ENCODE measurements at places on chromosomes 11 and 22. TPM values are rescaled to one million over a fixed set of nuclear protein-coding genes. Genes with fewer than 3 reads are reported as not detected.

DNA sequence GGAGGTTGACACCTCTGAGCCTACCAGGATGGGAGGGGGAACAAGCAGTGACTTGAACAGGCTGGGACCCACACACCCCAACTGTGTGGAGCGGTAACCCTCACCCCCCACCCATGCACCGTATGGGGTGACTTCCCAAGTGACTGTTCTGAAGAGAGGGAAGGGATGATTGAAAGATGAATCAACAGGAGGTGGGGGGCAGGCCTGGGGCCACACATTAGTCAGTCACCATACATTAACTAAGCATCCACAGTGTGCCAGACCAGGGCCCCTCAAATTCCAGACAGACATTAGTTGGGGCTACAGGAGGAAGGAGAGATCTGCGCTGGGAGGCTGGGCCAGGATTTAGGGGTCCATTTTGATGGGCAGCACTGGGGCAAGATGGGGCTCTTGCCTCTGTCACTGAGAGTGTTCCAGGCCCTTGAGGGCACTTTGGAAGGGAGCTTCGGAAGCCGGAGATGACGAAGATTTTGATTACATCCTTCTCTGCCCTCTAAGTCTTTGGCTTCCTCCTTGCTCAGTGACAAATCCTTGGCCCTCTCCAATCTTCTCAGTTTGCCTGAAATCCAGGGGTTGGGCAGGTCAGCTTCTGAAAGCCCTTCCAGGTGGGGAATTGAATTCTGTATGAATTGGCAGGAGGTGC, 966 bp downstream of the SMTN start:
- DNase-seq, result no peak

OR6A2 gene
- 0.33 TPM for total RNA-seq

DNA sequence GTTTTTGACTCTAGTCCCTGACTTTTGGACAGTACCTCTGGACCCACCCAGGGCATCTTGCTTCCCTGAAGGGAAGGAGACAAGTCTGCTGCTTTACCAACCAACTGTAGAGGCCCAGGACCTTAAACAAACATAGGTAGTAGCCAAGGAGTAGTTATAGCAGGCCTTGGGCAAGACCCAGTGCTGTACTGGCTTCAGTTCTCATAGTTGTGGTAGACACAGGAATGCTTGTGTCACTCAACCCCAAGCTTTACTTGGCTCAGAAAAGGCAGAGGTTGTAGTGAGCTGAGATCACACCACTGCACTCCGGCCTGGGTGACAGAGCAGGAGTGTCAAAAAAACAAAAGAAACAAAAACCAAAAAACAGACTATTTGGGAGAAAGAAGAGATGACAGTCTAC, 21.3 kb upstream of the OR52M1 start:
- DNase-seq, result no peak

GRCh38 chr22:29700206-29700899, 19.4 kb upstream of the CABP7 start:
- no peak for DNase-seq

- DNase-seq, result no peak
Measured at GRCh38 chr11:86800960-86801272, 574 bp downstream of the PRSS23 start.

GRCh38 chr22:42324990-42325710, 54.7 kb upstream of the TCF20 start:
- no peak for DNase-seq

- DNase-seq, result no peak
Measured at GRCh38 chr11:97963528-97964331, 1057.0 kb upstream of the CNTN5 start.

DNA sequence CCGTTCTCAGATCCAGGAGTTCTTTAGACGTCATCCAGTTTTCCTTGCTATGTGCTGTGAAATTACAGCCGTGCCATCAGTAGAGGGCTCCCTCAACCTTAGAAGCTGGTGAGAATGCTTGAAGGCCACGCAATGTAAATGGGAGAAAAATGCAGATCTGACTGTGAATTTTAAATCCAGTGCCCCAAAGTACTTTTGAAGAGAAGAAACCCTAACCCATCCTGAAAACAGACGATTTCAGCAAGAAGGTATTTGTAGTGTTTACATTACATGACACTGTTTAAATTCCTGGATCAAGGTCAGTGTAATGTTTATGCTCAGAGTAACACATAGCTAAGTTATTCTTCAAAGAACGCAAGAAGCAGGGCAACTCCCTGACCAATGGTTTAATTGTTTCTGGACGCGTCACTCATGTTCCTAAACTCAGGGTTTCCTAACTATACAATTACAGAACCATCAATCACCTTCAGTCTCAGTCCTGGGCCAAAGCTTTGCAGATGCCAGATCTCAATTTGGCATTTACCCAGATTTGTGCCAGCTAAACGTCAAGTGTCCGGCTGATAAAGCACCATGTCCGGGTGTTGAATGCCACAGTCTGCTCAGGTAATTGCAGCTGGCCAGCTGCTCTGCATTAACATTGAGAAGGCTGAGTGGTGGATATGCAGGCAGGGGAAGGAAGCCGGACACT, 38.2 kb downstream of the ADAMTS8 start:
- DNase-seq, result no peak

- no peak for DNase-seq
Measured at GRCh38 chr11:66046901-66047300, 2.1 kb downstream of the GAL3ST3 start.

DNA sequence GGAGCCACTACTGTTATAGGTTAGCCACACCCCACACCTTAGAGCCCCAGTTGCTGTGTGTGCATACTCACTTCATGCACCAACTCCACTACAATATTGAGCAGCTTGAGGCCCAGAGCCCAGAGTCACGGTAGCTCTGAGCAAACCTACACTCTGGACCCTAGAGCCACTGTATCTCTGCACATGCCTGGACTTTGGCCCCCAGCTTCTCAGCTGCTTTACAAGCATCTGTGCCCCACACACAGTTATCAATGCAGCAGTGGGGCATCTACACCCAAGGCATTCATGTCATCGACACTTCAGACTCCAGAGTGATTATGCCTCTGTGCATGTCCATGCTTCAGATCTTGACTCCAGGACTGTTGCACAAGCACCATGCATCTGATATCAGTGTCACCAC, 2.3 kb upstream of the OR5B12 start:
- DNase-seq, result peak; percentile 35

SLCO2B1 gene
- 95.3 TPM for total RNA-seq

GRCh38 chr11:70594606-70595005, 196.3 kb downstream of the CTTN start:
- no peak for DNase-seq

ADAMTS15 gene
- total RNA-seq, result 6.3 TPM

DNA sequence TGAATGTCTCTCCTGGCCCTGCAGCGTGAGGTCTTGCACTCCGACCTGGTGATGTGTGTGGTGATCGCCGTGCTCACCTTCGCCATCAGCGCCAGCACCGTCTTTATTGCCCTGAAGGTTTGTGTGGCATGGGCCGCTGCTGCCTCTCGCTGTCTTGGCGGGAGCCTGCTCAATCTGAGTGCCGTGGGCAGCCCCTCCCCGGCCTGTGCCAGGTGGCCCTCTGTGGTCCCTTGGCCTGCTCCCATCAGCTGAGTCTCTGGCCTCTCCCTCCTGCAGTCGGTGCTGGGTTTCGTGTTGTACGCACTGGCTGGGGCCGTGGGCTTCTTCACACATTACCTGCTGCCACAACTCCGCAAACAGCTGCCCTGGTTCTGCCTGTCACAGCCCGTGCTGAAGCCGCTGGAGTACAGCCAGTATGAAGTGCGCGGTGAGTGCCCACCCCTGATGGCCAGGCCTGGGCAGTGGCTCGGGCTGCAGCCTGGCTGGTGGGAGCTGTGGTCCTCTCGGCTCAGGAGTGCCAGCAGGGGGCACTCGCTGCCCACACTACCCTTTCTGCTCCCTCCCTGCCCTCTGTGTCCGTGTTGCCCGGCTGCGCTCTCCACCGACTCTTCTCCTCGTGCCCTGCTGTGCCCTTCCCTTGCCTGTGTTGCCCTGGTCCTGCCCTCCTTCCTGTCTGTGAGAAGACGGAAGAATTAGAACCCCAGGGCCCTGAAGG, 10.2 kb downstream of the PCNX3 start:
- DNase-seq, result peak; percentile 91

DNA sequence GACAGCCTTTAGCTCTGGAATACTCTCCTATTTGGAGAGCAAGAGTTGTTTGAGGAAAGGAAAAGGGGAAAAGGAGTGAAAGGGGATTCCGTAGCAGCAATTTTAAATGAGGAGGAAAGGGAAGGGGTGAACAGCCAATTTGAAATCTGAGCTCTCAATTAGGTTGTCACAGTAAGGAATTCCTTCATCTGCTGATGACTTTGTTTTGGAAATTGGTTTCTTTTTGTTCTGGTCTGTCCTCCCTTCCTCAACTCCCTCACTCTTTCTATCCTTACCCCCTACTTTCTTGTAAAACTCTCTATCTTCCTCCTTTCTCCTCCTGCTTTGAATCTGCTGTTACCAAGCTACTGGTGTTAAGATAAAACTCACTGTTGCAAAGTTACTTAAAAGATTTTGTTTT, 1155.6 kb downstream of the DLG2 start:
- DNase-seq, result no peak

GRCh38 chr11:113838005-113838404, 37.4 kb downstream of the USP28 start:
- no peak for DNase-seq

GRCh38 chr11:8701891-8702597, 19.5 kb downstream of the RPL27A start:
- peak; percentile 56 for DNase-seq

DNA sequence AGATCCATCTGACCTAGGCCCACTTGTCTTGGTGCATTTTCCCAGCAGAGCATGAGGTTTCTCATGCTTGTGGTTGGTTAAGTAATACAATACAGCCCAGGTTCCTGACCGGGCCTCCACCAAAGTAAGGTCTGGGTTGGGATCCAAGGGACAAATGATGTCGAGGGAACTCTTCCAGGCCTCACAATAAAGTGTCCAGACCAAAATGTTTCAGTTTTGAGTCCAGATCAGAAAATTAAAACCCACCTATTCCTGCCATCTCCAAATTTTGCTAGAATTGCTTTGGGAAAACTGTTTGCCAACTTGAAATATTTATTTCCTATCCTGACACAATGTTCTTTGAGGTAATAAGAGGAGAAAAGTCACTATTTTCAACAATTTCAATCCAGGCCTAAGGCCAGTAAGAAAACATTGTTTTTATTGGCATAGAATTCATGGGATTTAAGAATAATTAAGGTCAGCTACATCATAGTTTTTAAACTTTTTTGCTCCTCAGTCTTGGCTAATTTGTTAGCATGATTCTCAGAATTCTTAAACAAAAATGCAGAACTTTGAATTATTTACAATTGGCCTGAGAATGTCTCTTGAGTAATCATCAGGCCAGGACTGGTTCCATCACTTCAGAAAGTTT, 51.4 kb downstream of the ME3 start:
- DNase-seq, result no peak

- no peak for DNase-seq
Measured at GRCh38 chr11:132658004-132658403, 874.3 kb downstream of the OPCML start.

- no peak for DNase-seq
Measured at GRCh38 chr22:22886546-22886945, 1.1 kb upstream of the IGLL5 start.

DERL3 gene
- total RNA-seq, result 0.95 TPM

DNA sequence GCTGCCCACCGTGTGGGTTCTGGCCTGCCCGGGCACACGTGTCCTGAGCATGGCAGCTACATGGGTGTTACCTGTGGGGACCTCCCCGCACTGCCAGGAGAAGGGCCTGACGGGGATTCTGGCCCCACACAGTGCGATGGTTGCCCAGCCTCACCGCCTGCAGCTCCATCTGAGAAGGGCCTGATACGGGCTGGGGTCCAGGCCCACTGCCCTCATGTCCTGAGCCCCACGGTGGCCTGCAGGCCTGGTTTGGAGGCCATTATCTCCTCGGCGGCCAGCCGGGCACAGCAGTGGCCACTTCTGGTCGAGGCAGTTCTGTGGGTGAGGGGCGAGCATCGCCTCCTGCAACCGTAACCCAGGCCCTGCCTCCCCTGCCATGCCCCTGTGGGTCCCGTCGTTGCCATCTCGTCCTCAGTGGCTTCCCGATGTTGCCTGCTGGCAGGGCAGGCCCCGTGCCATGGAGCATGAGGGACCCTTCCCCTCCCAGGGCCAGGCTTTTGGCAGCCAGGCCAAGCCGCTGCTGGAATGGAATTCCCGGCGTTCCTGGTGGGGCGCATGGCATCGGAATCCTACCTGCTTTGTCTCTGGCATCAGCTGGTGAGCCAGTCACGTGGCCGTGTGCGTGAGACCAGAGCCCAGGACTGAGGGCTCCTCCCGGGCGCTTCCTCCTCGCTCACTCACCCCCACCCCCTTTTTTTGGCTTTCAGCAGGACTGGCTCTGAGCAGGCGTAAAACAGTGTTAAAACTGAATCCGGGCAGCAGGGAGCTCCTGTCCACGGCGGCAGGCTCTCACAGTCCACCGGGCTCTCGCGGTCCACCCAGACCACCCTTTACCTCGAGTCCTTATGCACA, 71.9 kb upstream of the PPARA start:
- DNase-seq, result peak; percentile 89

GRCh38 chr22:20213833-20214708, 54.0 kb downstream of the RTN4R start:
- DNase-seq, result no peak

Data from posterior vena cava (tissue), 2 donors.